Cerebellum (tissue), 4 donors: ENCODE measurements at places on chromosomes 3 and 15.

- DNase-seq = no peak
Observed at GRCh38 chr3:143295201-143296080, 175.9 kb downstream of the CHST2 start.

- no peak for DNase-seq
Observed at GRCh38 chr3:126113733-126114442, 30.0 kb upstream of the SLC41A3 start.

GRCh38 chr3:185176750-185177359, 24.0 kb upstream of the C3orf70 start:
- DNase-seq = peak; percentile 30

GRCh38 chr3:168876346-168877035, 780.8 kb upstream of the GOLIM4 start:
- no peak for DNase-seq

GRCh38 chr15:75661100-75661755, 13.5 kb downstream of the SNX33 start:
- no peak for DNase-seq

- DNase-seq = no peak
Observed at GRCh38 chr3:139994891-139995290, 59.9 kb downstream of the CLSTN2 start.

- DNase-seq = no peak
Observed at GRCh38 chr3:7205535-7205934, 344.6 kb downstream of the GRM7 start.

DNA sequence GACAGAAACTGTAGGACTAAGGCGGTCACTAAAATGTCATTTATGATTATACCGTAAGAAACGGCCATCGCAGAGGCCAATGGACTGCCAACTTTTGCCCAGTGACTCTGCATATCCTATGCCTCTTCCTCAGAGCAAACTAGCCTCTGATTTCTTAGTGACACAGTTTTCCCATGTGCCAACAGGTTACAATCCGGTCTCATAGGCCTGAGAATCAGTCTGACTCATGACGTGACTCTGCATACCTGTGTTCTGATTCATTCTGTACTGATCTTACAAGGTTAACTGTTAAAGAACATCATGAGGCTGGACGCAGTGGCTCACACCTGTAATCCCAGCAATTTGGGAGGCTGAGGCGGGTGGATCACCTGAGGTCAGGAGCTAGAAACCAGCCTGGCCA, 17.8 kb downstream of the RUBCN start:
- no peak for DNase-seq

DNA sequence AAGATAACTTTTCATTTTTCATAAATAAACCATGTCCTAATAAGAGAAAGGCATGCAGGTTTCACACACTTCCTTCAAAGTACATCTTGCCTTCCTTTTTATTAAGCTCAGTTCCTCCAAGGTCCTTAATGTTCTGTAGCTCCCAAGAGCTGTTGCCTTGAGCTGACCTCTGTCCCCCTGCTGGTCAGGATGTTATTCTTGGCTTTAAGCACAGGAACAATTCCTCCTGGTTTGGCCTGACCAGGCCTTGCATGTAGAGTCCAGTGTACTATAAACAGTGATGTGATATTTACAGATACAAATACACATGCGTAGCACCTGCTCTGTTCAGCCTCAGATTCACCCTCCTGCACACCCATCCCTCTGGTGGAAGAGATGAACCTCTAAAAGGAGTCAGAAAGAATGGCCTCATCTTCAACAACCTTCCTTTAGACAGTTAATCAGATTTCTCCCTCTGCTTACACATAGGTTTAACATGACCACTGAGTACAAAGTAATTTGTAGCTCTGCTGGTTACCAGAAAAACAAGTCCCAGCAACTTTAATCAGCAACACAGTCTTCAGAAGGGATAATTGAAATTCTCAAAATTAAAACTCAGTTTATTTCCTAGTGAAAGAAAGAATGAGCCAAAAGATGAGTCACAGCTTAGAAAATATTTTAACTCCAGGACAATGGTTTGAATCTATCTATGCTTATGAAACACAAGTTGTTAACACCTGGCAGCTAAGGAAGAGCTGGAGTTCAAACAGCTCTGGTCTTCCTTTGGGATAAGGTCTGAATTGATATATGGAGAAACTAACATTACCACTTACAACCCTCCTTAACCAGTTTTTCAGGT, 46.5 kb downstream of the PTPN9 start:
- DNase-seq = no peak

- no peak for DNase-seq
Observed at GRCh38 chr3:136546720-136547119, 205.5 kb downstream of the STAG1 start.

DNA sequence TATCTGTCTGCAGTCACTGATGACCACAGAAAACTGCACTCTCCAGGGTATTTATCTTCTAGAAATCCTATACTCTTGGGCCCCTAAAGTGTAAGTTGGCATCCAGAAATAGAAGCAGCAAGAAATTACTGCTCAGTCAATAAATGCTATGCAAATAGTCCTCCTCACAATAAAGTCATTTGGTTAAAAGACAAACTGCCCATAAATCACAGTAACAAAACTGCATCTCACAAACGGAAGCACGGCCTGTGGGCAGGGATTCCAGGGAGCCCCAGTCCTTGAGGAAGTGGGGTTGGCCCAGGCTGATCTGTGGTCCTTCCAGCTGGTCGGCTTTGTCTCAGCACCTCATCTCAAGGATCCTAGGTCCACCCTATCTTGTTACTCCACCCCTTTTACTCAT, 29.7 kb upstream of the SPATA12 start:
- no peak for DNase-seq

DNA sequence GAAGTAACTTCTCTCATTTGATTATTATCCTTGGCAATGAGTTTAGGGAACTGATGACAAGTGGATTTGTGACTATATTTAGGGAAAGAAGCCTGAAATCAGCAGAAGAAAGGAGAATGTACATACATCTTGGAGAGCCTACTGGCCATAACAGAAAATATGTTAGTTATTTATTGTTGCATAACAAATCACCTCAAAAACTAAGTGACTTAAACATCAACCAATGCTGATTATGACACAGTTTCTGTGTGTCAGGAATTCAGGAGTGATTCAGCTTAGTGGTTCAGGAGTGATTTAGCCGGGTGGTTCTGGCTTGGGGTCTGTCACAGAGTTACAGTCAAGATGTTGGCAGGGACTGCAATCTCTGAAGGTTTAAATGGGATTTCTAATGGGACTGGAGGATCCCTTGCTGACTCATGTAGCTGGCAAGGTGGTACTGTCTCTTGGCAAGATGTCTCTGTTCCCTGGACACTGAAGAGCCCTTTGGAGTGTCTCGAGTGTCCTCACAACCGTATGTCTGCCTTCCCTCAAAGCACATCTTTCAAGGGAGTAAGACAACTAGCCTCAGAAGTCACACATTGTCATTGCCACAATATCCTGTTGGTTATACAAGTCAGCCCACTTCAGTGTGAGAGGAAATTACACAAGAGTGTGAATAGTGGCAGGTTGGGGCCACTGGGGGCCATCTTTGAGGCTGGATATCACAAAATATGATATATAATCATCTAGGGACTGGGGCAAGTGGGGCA, 248.9 kb downstream of the SV2B start:
- DNase-seq = no peak

GRCh38 chr3:149726716-149727407, 25.4 kb downstream of the COMMD2 start:
- DNase-seq = no peak

GRCh38 chr3:40845447-40845846, 320.7 kb downstream of the ZNF621 start:
- no peak for DNase-seq

GRCh38 chr3:51384726-51385473, at the start of gene MANF:
TSS of gene MANF (plus strand) at chr3:51385291. CDS start at chr3:51385343, 52 bp downstream.
- peak; percentile 100 for DNase-seq

DNA sequence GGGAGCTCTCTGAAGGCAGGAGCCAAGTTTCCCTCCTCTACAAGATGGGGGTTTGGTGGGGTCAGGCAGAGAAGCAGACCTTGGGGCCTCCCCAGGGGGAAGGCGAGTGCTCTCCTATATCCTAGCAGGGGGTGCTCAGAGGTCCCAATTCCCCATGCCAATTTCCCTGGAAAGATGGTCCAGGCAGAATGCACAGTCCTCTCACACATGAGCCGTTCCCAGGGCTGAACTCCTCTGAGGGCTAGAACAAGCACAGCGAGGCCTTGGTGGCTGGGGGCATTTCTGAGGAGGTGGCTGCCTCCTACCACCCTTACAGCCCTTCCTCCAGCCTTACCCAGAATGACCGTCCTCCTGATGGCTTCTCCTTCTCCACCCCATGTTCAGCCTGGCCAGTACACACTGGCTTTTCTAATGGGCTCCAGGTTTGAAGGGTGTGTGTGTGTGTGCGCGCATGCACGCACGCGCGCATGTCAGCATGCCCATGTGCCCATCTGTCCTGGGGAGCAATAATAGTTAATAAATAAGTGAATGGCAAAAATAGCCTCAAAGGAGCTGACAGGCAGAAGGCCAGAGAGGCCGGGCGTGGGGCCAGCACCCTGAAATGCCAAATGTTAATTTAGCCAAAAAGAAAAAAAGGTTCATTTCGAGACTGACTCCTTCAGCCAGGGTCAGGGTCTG, 24.4 kb downstream of the ADCY5 start:
- peak; percentile 82 for DNase-seq

GRCh38 chr15:80159811-80160569, 7.2 kb downstream of the FAH start:
- no peak for DNase-seq

DNA sequence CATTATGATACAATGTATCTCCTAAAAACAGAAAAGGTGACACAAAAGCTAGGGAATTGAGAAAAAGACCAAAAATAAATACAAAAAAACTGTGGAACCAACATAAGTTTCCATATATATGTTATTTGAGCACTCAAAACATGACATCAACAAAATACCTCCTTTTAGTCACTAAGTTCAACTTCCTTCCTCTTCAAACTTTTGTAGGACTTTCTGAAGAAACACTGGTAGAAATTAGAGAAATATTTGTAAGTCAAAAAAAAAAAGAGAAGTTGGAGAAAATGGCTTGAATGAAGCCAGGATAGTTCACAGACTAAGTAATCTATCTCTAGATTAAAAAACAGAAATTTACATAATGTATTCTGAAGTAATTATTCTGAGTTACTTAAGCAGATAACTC, 208.4 kb upstream of the ALCAM start:
- DNase-seq = no peak
